DND-41 (cell line): ENCODE measurements at places on chromosomes 5 and 9.

GRCh38 chr5:92605591-92605990 is 975.4 kb downstream of the NR2F1-AS1 start:
- no peaks in the 10 kb centered on the region for H3K36me3 ChIP-seq
- no peak overlapping the region for H3K4me3 ChIP-seq
- no peaks in the 10 kb centered on the region for H3K27me3 ChIP-seq
- H3K4me1 ChIP-seq = no peaks in the 10 kb centered on the region
- H3K27ac ChIP-seq = no peak overlapping the region
- DNase-seq = no peak

GRCh38 chr9:36940881-36941280 is 93.2 kb downstream of the PAX5 start:
- no peaks in the 10 kb centered on the region for H3K36me3 ChIP-seq
- no peaks in the 10 kb centered on the region for H3K4me1 ChIP-seq
- DNase-seq = no peak
- no peak overlapping the region for H3K4me3 ChIP-seq

DNA sequence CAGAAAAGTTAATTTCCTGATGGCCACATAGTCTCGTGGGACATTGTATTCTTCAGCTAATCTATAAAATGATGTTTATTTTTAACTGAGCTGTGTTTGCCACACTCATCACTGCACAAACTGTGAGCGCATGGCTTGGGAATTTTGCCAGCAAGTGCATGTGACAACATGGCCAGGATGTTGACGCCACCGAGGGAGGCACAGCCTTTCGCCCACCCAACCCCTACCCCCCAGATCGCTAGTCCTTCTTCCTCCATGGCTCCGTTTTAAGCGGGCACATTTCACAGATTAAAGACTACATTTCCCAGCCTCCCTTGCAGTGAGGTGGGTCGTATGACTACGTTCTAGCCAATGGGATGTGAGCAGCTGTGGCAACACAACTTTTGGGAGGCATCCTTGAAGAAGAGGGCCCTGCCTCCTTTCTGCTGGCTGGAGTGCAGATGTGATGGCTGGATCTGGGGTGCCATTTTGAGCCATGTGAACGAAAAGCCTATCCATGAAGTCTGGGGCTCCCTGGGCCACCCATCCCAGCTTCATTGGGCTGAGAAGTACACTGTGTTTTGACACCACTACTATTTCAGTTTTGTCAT is 7.9 kb downstream of the NRARP start:
- no peak overlapping the region for H3K4me3 ChIP-seq
- no peaks in the 10 kb centered on the region for H3K4me1 ChIP-seq
- H3K36me3 ChIP-seq = no peaks in the 10 kb centered on the region
- H3K27ac ChIP-seq = no peak overlapping the region
- H3K27me3 ChIP-seq = no peaks in the 10 kb centered on the region
- DNase-seq = no peak

- H3K4me3 ChIP-seq = no peak overlapping the region
- peaks cover 40% of the 10 kb centered on the region for H3K4me1 ChIP-seq
- 0 out of 2 replicates have a peak overlapping the region, but pooled peaks have one; percentile 4 for H3K27ac ChIP-seq
- H3K27me3 ChIP-seq = no peaks in the 10 kb centered on the region
Measured at GRCh38 chr9:112754578-112754977, 4.0 kb downstream of the SNX30 start.

GRCh38 chr5:77294185-77294584 is 83.7 kb downstream of the PDE8B start:
- no peaks in the 10 kb centered on the region for H3K4me1 ChIP-seq
- H3K36me3 ChIP-seq = no peaks in the 10 kb centered on the region
- peaks cover 2% of the 10 kb centered on the region for H3K27me3 ChIP-seq
- DNase-seq = no peak
- no peak overlapping the region for H3K27ac ChIP-seq

DNA sequence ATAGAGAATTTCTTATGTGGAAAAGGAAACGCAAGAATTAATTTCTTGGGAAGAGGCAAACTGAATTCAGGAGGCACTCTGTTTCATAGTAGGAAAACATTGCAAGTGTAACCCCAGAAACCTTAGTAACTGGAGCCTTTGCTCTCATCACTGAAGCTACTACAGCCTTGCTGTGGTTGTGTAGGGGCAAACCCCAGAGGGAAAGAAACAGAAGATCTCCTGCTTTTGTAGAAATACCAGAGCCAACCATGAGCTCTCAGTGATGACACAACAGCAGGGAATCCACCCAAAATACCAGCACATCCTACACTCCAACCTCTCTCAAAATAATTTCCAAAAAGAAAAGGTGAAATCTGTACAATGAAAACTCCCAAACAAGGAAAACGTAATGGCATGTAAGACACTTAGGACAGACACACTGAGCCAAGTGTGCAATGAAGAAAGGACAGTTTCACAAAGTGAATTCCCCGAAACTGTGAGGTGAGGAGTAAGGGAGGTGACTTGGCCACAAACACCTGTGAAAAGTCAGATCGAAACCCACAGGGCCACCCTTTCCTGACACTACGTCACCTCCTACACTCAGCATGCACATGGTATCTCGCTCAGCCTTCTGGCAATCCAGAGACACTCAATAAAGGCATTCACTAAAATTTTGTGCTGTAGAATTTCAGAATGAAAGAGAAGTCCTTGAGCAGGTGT is 8.5 kb upstream of the ACSL6 start:
- H3K36me3 ChIP-seq = no peaks in the 10 kb centered on the region
- no peaks in the 10 kb centered on the region for H3K4me1 ChIP-seq
- H3K27me3 ChIP-seq = peaks cover 10% of the 10 kb centered on the region
- DNase-seq = no peak
- no peak overlapping the region for H3K4me3 ChIP-seq
- no peak overlapping the region for H3K27ac ChIP-seq

- no peaks in the 10 kb centered on the region for H3K27me3 ChIP-seq
- H3K27ac ChIP-seq = no peak overlapping the region
- H3K36me3 ChIP-seq = no peaks in the 10 kb centered on the region
- peaks cover 5% of the 10 kb centered on the region for H3K4me1 ChIP-seq
- no peak overlapping the region for H3K4me3 ChIP-seq
Measured at GRCh38 chr9:38172586-38172985, 103.6 kb upstream of the SHB start.

- no peak overlapping the region for H3K4me3 ChIP-seq
- H3K4me1 ChIP-seq = no peaks in the 10 kb centered on the region
- H3K27ac ChIP-seq = no peak overlapping the region
Measured at GRCh38 chr5:74465724-74466123, 174.8 kb downstream of the ENC1 start.

- no peak overlapping the region for H3K27ac ChIP-seq
- H3K36me3 ChIP-seq = no peaks in the 10 kb centered on the region; the same call in 1 of the 2 replicates
- DNase-seq = no peak
- H3K27me3 ChIP-seq = no peaks in the 10 kb centered on the region
- H3K4me3 ChIP-seq = no peak overlapping the region
Measured at GRCh38 chr9:77838986-77839385, 190.9 kb upstream of the GNA14 start.

DNA sequence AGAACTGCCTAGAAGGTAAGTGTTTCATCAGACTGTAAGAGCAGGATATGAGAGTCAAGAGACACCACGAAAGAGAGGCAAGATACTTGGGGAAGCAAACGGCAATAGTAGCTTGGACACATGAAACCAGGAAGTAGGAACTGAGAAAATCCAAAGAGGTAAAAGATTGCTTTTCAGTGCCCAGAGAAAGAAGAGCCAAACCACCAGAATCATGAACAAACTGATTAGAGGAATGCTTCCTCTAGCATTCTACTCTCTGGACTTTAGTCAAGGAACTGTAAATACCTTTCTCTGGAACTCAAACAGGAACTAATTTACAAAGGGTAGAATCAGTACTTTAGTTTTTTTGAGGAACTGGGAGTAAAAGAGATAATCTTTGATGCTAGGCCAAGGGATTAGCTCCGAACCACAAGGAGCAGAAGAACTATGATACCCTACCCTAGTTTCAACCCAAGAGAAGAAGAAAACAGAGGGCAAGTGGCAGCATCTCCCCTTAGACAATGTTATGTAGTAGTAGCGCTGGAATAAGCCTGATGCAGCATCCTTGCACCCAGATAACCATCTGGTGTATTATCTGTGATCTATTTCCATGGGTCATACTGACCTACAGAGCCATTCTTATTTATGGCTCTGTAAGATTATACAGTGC is 41.3 kb downstream of the EFCAB9 start:
- no peak for DNase-seq
- H3K4me1 ChIP-seq = peaks cover 21% of the 10 kb centered on the region
- H3K27me3 ChIP-seq = no peaks in the 10 kb centered on the region
- H3K4me3 ChIP-seq = no peak overlapping the region
- H3K36me3 ChIP-seq = peaks cover 37% of the 10 kb centered on the region
